RPMI8226 (cell line): ENCODE measurements at places on chromosomes 12 and 14.

DNA sequence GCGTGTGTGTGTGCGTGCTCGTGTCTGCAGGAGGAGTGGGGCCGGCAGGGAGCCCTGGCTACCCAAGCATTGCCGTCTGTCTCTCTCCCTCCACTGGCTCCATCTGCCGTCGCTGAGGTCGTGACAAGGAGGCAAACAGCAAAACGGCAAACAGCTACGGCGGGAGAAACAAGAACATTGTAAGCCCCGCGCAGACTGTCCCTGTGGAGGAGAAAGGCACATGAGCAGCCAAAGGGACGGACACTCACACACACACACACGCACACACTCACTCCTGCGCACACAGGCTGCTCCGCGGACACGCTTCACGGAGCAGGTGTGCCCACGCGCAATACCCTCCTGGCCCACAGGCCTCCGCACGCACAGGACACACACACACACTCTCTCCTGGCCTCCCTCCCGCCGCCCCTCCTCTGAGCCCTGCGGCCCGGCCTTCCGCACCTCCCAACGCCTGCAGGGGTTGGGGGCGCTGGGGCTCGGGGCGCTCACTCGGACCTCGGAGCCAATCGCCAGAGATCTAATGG lies 905 bp downstream of the CISTR start:
- DNase-seq, result no peak

DNA sequence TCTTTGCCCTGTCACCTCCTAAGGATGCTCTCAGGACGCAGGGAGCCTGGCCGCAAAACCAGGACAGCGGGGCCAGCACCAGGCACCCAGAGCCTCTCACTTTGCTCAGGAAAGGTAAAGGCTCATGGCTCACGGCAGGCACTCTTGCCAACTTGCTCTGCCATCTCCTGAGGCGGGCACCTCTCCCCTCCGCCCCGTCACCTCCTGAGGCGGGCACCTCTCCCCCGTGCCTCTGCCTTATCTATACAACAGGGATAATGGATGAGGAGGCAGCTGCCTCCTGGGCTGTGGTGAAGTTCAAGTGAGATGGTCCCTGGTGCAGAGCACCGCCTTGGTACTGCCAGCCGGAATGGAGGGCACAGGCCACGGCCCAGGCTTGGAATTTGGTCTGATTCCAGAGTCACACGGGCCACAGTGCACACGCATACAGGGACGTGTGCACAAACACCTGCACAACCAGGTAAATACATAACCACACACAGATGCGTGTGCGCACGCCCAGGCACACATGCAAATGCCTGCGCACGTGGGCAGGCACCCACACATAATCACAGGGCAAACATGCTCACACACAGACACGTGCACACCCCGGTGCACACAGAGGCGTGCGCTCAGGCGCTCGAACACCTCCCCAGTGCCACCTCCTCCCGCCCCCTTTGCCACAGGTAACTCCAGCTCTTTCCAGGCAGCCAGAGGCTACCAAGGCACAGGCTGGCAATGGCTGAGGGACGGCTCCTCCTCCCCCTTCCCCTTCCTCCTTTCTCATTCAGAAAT lies 11.6 kb downstream of the DEGS2 start:
- no peak for DNase-seq

DNA sequence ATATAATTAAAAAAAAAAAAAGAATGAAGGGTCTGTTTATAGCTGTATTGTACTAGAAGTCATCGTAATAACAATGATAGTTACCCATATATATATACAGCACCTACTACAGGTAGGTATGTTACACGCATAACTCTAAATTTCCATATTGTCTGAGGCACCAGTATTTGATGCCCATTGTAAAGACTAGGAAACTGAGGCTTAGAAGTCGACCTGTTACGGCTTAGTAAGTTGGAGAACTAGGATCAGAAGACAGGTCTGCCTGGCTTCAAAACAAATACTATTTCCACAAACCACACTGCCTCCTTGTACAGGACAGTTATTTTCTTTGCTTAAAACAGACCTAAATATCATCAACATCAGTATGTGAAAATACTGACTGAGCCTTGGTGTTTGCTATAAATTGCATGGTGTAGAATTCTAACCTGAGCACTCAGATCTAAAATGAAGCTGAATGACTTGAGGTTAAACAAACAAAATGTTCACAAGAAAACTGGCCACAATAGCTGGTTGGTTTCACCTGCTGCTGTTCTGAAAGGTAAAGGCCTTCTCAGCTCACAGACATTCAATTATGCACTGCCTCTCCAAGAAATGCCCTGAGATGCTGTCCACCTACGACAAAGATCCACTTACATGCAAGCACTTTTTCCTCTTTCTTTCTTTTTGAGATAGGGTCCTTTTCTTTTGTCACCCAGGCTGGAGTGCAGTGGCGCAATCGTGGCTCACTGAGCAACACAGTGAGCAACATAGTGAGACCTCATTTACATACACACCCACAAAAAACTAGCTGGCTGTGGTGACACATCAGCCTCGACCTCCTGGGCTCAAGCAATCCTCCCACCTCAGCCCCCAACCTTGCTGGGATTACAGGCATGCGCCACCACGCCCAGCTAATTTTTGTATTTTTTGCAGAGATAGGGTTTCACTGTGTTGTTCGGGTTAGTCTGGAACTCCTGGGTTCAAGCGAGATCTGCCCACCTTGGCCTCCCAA lies 35.7 kb downstream of the SSH1 start:
- DNase-seq, result no peak

DNA sequence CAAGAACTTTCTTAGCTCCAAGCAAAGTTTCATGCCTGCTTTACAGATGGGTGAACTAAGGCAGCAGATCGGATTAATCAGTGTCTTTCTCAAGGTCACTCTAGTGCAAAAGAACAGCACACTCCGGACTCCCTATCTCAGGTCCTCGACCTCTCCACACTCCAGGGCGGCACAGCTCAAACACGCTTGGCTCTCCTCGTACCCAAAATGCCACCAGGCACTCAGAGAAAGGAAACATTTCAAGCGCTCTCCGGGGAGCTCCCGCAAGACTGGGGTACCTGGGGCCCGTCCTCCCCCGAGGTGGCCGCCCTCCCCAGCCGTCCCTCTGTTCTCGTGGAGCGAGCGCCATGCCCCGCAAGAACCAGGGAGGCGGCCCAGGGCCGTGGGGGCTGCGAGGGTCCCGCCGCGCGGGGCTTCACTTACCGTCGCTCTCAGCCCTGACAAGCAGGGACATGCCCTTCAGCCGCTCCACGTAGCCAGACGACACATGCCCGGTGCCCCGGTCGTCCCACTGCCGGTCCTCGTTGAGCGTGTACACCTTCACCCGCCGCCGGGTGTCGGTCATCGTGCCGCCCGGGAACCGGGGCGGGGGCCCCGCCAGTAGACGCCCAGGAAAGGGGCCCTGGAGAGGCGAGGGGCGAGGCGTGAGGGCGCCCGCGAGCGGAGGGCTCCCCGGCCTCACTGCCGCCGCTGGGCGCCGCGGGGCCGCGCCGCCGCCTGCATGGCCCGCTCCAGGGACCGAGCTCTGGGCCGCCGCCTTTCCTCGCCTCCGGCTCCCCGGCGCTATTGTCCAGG lies 830 bp downstream of the PPP4R3A start:
- peak; percentile 44 for DNase-seq

DNA sequence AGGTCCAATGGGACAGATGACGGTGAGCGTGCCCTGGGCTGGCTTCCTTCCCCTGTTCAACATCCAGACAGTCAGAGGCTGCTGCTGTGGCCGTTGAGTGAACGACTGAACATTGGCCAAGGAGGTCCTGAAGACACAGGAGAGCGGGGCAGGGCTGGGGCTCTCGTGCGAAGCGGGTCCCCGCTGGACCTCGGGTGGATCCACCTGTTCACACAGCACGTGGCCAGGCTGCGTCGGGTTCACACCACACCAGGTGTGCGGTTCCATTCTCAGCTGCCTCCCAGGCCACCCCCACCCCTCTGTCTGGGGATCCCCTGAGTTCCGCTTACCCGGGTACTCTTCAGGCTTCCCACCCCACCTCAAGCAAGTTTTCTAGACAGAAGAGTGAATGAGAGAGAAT lies 199.1 kb upstream of the PRMT8 start:
- DNase-seq, result no peak

- peak; percentile 60 for DNase-seq
These were observed 666.6 kb downstream of the NRXN3 start for GRCh38 chr14:78836777-78837176.

GRCh38 chr14:68145036-68145435 lies 325.5 kb downstream of the RAD51B start:
- DNase-seq, result no peak

DNA sequence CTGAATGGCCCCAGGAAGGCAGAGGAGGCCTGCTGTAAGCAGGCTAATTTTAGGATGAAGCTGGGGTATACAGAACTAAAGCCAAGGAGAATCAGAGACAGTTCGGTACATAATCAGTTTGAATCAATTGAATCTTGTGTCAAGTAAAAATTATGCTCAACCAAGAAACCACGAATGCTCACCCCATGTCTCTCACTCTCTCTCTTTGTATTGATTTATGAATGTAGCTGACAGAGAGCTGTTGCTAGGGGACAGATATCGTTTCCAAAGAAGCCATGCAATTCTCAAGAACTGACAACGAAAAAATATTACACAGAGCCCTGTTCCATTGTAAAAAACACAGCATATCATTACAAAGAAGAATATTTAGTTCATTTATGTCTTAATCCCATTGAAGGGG lies 151.1 kb upstream of the PKP2 start:
- DNase-seq, result no peak

GRCh38 chr12:10165421-10165820 lies 6.5 kb downstream of the OLR1 start:
- DNase-seq, result no peak

GRCh38 chr14:103095210-103095778 lies 769 bp downstream of the EXOC3L4 start:
- no peak for DNase-seq

DNA sequence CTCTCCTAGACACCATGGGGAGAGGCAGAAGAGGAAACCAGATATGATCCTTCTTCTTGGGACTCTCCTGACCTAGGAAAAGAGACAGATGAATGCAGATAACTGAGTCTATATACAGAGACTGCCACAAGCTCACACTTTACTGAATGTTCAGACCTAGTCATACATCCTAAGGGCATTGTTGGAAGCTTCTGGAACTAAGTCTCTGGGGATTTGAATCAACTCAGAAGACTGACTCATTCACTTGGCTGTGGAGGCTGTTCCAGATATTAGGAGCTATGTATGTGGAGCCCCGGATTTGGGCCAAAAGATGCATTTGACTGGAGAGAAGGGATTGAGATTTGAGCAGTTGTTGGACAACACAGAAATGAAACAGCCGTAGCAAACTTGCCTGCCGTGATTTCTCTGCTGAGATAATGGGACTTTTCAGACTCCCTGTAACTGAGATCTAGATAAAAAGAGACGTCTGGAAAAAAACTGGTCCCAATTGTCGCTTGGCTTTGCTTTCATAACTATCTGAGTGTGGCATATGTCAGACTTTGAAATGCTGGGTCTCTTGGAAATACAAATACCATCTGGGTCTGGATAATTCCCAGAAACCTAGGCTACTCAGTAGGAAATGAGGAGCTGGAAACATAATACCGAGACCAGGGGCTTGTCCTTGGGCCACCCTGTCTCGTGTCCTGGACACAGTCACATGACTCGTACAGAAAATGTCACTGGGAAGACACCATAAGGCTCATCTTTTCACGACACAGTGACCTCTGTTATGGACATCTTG lies 396.8 kb downstream of the NUAK1 start:
- no peak for DNase-seq

- no peak for DNase-seq
These were observed 253.2 kb downstream of the NOVA1 start for GRCh38 chr14:26344596-26344995.

DNA sequence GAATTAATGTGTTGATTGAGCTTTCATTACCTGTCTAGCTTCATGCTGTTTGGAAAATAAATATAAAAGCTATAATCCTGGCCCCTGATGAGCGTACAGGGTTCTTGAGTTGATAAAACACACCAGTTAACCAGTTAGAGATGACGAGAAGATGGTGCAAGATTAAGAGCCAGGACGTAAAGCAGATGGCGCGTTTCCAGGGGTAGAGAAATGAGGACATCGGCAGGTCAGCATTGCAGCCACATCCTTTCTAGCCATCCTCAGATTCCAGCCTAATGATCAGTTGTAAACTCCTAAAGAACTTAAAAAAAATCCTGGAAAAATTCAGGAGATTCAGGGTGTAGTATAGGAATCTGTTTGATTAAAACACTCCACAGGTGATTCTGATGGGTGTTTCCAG lies 203.7 kb downstream of the CACNA1C start:
- DNase-seq, result no peak

DNA sequence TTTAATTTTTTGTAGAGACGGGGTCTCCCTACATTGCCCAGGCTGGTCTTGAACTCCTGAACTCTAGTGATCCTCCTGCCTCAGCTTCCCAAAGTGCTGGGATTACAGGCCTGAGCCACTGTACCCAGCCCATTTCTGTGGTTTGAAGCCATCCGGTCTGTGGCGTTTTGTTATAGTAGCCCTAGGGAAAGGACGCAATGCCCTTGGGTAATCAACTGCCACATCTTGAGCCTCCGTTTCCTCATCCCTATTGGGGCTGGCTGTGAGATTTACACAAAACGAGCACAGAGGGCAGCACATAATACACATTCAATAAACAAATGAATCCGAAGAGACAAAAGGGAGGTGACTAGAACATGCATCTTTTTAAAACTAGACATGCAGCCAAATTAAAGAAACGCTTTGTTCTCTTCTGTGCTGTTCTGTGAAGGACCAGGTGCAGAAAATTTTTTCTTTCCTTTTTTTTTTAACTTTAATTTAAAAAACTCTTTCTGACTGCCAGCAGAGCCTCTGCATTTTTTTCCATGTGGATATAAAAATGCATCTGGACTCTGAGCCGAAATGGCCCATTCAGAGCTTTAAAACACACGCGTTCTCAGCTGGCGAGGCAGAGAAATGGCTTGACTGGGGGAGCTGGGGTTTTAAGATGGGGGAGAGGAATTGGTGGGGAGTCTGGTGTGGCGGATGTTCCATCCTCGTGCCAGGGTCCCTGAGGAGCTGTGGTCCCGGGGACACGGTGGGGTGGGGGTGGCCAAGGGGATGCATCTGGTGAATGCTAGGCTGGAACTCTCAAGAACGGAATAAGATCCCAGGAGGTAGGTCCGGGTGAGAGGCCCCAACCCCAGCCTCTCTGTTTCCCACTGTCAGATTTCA lies 119.0 kb downstream of the RBM19 start:
- no peak for DNase-seq

DNA sequence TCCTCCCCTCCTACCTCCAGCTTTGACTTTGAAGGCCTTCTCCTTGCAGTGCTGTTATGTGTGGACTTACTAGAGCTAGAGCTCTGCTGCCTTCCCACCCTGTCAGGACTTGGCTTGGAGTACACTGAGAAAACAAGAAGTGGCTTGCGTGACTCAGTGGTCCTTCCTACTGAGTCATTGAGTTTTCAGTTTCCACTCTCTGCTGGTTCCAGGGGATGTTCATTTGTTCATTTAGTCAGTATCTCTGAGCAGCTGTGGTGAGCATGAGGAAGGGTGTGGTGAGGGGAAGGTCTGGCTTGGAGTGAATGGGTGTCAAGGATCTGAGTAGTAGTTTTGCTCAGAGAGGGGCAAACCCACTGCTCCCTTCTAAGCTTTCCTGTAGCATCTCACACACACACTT lies 17.2 kb upstream of the ELK3 start:
- no peak for DNase-seq

- DNase-seq, result peak; percentile 4
These were observed 41.0 kb downstream of the BDKRB1 start for GRCh38 chr14:96297000-96297399.

GRCh38 chr12:106957583-106957982 lies 1.9 kb downstream of the TMEM263 start:
- DNase-seq, result no peak

- peak; percentile 32 for DNase-seq
These were observed 2.7 kb upstream of the RABGGTA start for GRCh38 chr14:24274101-24274543.

- no peak for DNase-seq
These were observed 109.8 kb upstream of the FUT8 start for GRCh38 chr14:65302571-65303189.

GRCh38 chr12:119613319-119613936 lies 19.9 kb downstream of the TMEM233 start:
- DNase-seq, result no peak
